ENCODE measurements at places on chromosomes 2 and 18. TPM values are rescaled to one million over a fixed set of nuclear protein-coding genes. Genes with fewer than 3 reads are reported as not detected.

The RFTN2 gene
- total RNA-seq = not detected

DNA sequence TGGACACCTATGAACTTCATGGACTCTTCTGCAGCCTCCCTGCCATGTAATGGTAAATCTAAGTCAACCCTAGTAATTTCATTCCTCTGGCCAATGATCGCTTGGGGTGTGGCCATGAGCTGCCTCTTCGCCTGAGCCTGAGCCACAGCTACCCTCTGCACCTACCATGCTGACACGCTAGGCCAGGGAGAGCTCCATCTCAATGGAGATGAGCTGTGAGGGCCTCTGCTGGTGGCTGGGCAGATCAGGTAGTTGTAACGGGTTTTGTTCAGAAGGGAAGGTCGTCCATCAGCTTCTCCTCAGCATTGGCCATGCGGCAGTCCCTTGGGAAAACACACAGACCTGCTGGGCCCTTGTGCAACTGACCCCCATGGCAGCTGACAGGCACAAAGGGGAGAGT, 24.4 kb downstream of the MPHOSPH10 start:
- DNase-seq = no peak

- DNase-seq = no peak
Measured at GRCh38 chr2:1750933-1751766, 6.8 kb upstream of the PXDN start.

The CRYGC gene
- not detected for total RNA-seq

The SCLY gene
- total RNA-seq = 11.5 TPM

The FOXD4L1 gene
- not detected for total RNA-seq

- no peak for DNase-seq
Measured at GRCh38 chr2:17853799-17854198, 24.7 kb upstream of the KCNS3 start.

GRCh38 chr2:230443541-230443940, 27.5 kb downstream of the SP100 start:
- DNase-seq = no peak

The DSG1 gene
- total RNA-seq = not detected

DNA sequence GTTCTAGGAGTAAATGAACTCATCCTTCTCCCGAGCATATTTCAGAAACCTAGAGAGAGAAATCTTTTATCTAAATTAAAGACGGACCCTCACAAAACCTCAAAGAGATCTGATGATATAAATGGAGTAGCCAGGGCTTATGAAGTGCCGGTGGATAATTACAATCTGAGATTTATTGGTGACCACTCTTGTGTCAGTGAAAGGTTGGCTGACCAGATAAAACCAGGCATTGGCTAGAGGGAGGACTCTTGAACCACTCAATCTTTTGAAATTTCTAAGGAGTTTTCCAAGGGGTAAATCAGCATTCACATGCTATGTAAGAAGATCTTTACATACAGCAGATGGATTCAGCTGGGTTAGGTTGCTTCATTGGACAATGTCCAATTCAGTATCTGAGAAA, 227.3 kb upstream of the MMADHC start:
- DNase-seq = no peak

Data from epithelial cell of proximal tubule (primary cell).